ENCODE measurements at places on chromosomes 4 and X.

DNA sequence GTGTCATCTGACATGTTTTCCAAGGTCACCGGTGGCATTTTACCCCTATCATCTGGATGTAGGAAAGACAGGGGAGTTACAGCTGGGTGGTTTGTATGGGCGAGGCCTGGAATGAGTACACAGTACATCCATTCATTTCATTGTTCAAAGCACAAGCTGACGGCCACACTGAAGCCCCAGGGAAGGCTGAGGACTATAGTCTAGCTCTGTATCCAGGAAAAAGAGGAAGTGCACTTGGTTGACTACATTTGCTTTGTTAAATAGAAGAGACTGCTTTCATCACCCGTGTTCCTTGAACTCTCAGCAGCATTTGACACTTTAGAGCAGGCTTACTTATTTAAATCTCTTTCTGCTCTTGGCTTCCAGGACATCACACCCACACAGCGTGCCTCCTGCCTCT, 1041.0 kb upstream of the TENM3 start:
- DNase-seq: no peak

DNA sequence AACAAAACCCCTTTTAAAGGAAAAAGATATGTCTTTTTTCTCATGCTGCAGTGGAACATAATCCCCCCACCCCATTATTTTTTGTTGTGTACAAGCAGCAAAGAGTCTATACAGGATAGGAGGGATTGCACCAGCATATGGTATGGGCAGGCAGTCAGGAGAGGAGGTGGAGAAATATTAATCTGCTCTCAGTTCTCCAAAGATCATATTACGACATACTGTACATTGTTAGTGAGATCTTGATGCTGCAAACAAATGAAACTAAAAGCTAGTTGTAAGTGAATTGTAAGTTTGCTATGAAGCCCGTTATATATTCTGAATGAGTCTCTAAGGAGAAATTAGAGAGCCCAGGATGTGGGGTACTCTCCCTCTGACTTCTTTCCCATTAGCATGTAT, 75.3 kb downstream of the RAPGEF2 start:
- DNase-seq: no peak

DNA sequence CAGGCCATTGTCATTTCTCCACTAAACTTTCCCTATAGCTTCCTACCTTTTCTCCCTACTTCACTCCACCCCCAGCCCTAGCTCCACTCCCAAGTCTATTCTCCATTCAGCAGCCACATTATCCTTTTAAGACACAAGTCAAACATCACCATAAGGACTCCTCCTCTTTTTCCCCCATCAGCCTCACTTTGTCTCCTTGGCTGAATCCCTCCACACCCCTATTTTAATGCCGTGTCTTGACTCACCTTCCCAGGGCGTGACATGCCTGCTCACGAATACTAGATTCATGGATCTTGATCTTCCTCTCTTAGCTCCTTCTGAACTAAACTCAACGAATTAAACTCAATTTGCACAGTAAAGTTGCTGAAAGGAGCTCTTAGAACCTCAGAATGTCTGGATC, 281.9 kb downstream of the PTTG2 start:
- no peak for DNase-seq

DNA sequence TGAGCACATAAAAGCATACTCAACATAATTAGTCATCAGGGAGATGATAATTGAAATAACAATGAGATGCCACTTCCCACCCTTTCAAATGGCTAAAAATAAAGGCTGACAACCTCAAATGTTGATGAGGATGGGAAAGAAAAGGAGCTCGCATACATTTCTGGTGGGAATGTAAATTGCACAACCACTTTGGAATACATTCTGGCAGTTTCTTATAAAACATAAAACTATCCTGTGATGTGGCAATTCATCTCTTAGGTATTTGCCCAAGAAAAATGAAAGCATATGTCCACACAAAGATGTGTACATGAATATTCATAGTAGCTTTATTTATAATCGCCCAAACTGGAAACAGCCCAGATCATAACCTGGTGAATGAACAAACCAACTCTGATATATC, 687 bp upstream of the ZNF275 start:
- DNase-seq: no peak

- DNase-seq: no peak
Measured at GRCh38 chr4:158819942-158820786, 51.3 kb downstream of the FNIP2 start.

DNA sequence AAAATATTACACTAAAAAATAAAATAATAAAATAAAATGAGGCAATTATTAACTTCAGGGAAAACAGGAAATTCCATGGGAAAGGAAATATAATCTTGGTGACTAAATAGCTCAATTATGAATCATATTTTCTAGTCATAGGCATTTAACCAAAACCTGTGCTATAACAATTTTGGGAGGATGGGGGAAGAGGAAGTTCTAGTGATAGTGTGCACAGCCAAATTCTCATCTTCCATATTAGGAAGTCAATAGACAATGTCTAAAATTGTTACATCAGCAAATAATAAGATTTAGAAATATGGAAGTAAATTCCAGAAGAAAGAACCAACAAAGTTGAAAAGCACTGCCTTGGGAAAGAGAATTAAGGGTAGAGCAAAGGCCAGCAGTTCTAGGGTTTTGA, 2.8 kb downstream of the AWAT2 start:
- DNase-seq: no peak

- DNase-seq: no peak
Measured at GRCh38 chr4:107248571-107248970, 212.5 kb upstream of the DKK2 start.

DNA sequence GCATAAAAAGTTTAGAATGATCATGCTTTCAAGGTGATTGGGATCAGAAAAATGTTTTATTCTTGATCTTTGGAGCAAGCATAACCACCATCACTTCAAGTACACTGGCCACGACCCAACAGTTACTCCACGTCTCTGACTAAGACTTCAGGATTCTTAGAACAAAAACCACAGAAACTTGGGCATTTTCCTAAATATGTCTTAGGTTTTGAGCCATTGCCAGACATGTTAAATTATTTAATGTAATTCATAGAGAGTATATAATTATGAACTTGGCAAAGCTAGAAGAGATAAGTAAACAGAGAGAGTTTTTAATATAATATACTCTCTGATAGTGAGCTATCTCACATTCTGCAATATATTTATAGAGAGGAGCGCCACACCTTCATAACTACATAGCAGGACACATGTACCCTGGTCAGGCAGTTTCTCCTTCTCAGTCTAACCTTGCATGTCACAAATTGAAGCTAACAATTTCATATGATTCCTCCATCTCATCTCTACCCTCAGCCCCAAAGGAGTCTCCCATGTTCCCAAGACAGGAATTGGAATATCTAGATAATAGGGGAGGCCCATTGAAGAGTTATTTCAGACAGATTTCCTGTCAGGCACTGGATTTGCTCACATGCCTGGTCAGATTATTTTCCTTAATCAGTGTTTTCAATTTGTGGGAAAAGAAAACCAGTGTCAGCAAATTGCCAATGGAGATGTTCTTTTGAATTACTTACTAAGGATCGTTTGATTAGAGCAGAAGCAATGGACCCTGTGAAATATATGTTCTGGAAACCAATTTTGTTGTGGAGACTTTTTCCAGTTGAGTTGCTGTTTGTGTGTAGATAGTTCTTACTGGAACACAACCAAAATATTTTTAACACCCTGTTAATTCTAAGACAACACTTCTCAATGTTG, 61.7 kb upstream of the GUCY1A1 start:
- DNase-seq: peak; percentile 70

DNA sequence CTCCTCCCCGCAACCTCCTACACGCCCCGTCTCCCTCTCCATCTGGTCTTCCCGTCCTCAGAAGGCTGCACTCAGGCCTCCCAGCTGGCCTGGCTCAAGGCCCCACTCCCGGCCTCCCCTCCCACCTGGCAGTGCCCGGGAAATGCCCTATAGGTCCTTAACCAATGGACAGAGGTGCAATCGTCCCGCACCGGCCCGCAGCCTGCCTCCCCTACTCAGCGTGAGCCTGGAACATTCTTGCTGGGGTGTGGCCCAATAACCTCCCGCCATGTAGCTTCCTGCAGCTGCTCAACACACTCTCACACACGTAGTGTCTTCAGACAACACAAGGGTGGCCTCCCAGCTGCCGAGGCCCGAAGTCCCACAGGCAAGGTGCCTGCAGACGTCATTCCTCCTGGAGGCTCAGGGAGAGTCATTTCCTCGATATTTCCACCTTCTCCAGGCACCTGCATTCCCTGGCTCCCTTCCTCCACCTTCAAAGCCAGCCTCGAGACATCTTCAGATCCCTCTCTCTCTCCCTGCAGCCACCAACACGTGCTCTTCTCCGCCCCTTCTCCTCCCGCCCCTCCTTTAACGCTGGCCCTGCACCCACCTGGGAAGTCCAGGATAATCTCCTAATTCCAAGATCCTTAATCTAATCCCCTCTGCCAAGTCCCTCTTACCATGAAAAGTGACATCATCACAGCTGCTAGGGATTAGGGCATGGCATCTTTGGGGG, 56.2 kb downstream of the ADRA2C start:
- DNase-seq: peak; percentile 40

DNA sequence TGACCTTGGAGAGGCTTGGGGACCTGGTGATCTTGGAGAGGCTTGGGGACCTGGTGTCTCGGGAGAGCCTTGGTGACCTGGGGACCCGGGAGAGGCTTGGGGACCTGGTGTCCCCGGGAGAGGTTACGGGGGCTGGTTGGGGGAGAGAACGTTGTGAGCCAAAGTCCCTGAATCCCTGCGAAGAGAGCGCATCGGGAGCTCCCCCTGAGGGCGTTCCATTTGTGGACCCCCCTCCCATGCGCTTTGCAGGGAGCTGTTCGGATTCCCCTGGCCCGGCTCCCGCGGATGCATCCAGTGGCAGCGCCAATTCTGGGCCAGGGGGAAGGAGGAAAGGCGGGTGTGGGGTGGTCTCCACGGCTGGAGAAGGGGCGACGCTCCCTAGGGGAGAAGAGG, 13.3 kb downstream of the SHOX start:
- no peak for DNase-seq

DNA sequence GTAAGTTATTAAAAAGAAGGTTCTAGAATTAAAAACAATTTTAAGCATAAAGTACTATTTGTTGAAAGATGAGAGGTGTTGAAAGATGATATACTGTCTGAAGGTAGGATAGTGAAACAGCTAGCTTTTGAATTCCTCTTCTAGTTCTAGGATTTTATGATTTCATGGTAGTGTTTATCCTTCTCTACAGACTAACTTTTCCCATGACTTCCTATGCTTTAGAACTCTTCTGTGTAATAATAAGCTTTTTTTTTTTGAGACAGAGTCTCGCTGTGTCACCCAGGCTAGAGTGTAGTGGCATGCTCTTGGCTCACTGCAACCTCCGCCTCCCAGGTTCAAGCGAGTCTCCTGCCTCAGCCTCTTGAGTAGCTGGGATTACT, 96.0 kb upstream of the NUDT6 start:
- no peak for DNase-seq

DNA sequence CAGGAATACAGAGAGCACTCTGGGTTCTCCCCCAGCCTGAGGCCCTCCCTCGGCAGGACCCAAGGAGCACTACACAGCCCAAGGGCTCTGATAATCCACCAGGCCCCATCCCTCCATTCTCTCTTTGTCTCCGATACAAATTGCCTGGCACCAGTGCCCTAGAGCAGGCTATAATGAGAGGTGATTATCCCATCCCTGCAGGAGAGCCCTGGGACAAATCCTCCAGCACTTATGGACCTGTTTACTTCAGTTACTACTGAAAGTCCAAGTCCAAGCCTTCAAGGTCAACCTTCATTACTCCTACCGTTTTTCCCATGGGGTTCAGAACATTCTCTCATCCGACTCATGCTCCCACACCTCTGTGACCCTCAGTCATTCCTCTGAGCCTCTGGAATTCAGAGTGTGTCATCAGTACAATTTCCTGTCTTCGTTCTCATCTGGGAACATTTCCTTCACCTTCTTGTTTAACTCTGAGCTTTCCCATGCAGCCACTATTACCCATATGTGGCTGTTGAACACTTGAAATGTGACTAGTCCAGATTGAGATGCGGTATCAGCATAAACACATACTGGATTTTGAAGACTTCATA, 299.0 kb downstream of the RAPGEF2 start:
- DNase-seq: no peak

GRCh38 chr4:158775091-158775651, 6.3 kb downstream of the FNIP2 start:
- DNase-seq: peak; percentile 59

Data from right cardiac atrium (tissue), 5 donors.